ENCODE measurements at places on chromosomes 13 and 19. TPM values are rescaled to one million over a fixed set of nuclear protein-coding genes. Genes with fewer than 3 reads are reported as not detected.

SULT2A1 gene
- polyA plus RNA-seq, result not detected

LDLR gene
- polyA plus RNA-seq, result 28.1 TPM

- H3K36me3 ChIP-seq, result no peaks in the 10 kb centered on the region
- H3K4me3 ChIP-seq, result no peak overlapping the region
- peaks cover 2% of the 10 kb centered on the region for H3K27me3 ChIP-seq
- H3K4me1 ChIP-seq, result no peaks in the 10 kb centered on the region
- no peak overlapping the region for H3K27ac ChIP-seq
These were observed 330.2 kb downstream of the MZT1 start for GRCh38 chr13:72397265-72397664.

MLNR gene
- polyA plus RNA-seq, result not detected

CYP2S1 gene
- 1.4 TPM for polyA plus RNA-seq

GRCh38 chr13:110201114-110201513 is 105.8 kb downstream of the COL4A1 start:
- H3K4me3 ChIP-seq, result no peak overlapping the region
- H3K4me1 ChIP-seq, result no peaks in the 10 kb centered on the region
- DNase-seq, result no peak
- H3K27me3 ChIP-seq, result peaks cover 2% of the 10 kb centered on the region
- no peak overlapping the region for H3K27ac ChIP-seq

- no peaks in the 10 kb centered on the region for H3K36me3 ChIP-seq
- peaks cover 6% of the 10 kb centered on the region for H3K4me1 ChIP-seq
- H3K27ac ChIP-seq, result no peak overlapping the region
- peaks cover 13% of the 10 kb centered on the region for H3K27me3 ChIP-seq
- no peak for DNase-seq
- peak overlapping the region; percentile 85 for H3K4me3 ChIP-seq
These were observed 572 bp downstream of the UGGT2 start for GRCh38 chr13:96052656-96053002.

DNA sequence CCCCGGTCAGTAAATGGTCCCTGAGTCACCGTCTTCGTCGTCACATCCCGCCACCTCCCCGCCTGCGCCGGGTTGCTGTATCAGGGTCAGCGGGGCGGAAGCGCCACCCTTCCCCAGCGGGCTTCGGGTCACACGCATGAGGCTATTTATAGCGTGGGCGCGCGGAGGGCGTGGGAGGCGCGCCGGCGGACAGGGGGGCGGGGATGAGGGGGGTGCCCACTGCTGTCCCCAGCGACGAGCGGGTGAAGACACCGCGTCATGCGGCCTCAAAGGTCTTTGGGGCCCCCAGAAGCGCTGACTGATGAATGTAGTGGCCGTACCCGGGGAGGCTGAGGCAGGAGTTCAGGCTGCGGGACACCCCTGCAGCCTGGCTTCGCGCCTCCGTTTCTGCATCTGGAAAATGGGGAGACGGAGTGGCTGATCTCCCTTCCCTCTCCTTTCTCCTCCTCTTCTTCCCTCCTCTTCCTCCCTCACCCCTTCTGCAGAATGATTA is 7.9 kb downstream of the UNC13A start:
- peak overlapping the region; percentile 80 for H3K4me3 ChIP-seq
- no peaks in the 10 kb centered on the region for H3K36me3 ChIP-seq
- H3K4me1 ChIP-seq, result peaks cover 23% of the 10 kb centered on the region
- H3K27ac ChIP-seq, result peak overlapping the region; percentile 68

DNA sequence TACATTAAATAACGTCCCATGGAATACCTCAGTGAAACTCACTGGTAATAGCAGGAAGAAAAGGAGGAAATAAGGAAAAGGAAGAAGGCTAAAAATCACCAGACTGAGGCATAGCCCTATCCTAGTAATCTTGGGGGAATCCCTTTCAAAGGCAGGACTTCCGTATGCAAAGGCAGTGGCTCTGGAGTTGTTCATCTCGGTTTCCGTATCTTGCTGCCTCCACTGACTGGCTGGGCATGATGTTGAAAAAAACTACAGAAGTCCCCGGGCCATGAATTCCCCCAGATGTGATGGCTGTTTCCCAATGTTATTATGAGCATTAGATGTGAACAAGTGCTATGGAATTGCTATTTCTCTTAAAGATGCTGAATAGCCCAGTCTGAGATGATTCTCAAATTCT is 5.5 kb downstream of the FPR2 start:
- H3K36me3 ChIP-seq, result no peaks in the 10 kb centered on the region
- H3K4me1 ChIP-seq, result no peaks in the 10 kb centered on the region
- H3K27ac ChIP-seq, result no peak overlapping the region
- H3K4me3 ChIP-seq, result no peak overlapping the region
- H3K27me3 ChIP-seq, result peaks cover 3% of the 10 kb centered on the region
- DNase-seq, result no peak

GRCh38 chr13:43669964-43670363 is 116.8 kb downstream of the ENOX1 start:
- no peak overlapping the region for H3K27ac ChIP-seq
- no peaks in the 10 kb centered on the region for H3K36me3 ChIP-seq
- DNase-seq, result no peak
- H3K27me3 ChIP-seq, result peaks cover 1% of the 10 kb centered on the region
- H3K4me3 ChIP-seq, result no peak overlapping the region

DNA sequence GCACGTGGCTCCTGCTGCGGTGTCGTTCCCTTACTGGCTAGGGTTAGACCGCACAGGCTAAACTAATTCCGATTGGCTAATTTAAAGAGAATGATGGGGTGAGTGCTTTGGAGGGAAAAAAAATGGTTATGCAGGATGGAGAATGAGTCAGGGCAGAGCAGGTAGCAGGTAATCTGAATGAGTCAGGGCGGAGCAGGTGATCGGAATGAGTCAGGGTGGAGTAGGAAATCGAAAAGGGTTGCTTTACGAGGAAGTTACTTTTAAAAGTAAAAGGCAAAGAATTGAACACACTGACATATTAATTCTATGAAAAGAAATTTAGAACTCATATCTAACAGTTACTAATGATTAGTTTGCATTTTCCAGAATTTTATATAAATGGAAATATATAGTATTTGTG is 335.5 kb downstream of the FOXO1 start:
- H3K4me1 ChIP-seq, result no peaks in the 10 kb centered on the region
- no peak overlapping the region for H3K27ac ChIP-seq
- H3K36me3 ChIP-seq, result no peaks in the 10 kb centered on the region
- peaks cover 11% of the 10 kb centered on the region for H3K27me3 ChIP-seq

GRCh38 chr19:30225676-30226463 is 146.3 kb upstream of the ZNF536 start:
- no peak overlapping the region for H3K27ac ChIP-seq
- DNase-seq, result no peak
- H3K4me1 ChIP-seq, result peaks cover 31% of the 10 kb centered on the region
- no peaks in the 10 kb centered on the region for H3K36me3 ChIP-seq

GRCh38 chr13:67224148-67224846 is 5.8 kb downstream of the PCDH9 start:
- peaks cover 9% of the 10 kb centered on the region for H3K4me1 ChIP-seq
- peak overlapping the region; percentile 29 for H3K27ac ChIP-seq
- DNase-seq, result peak; percentile 44
- H3K36me3 ChIP-seq, result no peaks in the 10 kb centered on the region

DNA sequence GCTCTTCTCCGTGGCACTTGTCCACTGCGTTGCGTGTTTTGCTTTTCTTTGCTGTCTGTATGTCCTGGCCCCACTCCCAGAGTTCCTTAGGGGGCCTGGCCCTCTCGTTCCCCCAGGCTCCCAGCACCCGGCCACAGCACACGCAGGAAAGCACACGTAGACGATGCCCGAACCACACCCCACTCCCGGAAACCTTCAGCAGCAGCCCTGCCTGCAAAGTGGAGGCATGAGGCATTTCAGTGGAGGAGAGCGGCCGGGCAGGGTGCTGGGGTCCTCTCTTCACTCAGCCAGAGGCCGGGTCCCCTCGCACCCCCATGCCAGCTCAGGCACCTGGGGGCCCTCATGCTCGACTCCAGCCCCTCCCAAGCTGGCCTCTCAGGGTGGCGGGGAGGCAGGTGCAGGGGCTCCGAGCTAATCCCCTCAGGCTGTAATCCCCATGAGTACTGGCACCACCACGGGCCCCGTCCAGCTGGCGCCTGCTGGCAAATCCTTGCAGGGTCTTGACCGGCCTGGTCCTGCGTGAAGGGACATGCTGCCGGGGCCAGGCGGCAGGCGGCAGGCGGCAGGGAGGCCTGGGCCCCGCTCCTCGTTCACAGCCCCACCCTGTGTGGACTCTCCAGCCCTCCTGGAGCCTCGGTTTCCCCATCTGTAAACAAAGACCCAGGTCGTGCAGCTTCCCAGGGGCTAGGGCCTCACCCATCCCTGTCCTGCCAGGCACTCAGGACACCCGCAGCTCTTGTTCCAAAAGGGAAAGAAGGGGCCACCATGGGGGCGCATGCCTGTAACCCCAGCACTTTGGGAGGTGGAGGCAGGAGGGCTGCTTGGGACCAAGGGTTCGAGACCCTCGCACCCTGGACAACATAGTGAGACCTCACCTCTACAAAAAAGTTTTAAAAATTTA is 7.0 kb downstream of the PIP5K1C start:
- H3K4me3 ChIP-seq, result no peak overlapping the region
- peak overlapping the region; percentile 18 for H3K27ac ChIP-seq
- no peaks in the 10 kb centered on the region for H3K27me3 ChIP-seq
- peaks cover 3% of the 10 kb centered on the region for H3K36me3 ChIP-seq
- DNase-seq, result no peak
- peaks cover 38% of the 10 kb centered on the region for H3K4me1 ChIP-seq

DNA sequence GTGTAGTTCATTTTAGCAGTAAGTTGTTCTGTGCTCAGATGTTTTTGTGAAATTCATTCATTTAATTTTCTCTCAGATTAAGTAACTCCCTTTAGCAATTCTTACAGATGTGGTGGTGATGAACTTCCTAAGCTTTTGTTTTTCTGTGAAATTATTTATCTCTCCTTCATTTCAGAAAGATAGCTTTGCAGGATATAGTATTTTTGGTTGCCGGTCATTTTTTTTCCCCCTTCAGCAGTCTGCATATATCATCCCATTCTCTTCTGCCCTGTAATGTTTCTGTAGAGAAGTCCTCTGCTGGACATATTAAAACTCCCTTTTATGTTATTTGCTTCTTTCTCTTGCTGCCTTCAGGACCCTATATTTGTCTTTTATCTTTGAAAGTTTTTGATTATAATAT is 470.2 kb downstream of the PCDH9 start:
- no peaks in the 10 kb centered on the region for H3K27me3 ChIP-seq
- no peak overlapping the region for H3K4me3 ChIP-seq
- peaks cover 5% of the 10 kb centered on the region for H3K36me3 ChIP-seq
- no peak overlapping the region for H3K27ac ChIP-seq

CEACAM7 gene
- polyA plus RNA-seq, result not detected

DNA sequence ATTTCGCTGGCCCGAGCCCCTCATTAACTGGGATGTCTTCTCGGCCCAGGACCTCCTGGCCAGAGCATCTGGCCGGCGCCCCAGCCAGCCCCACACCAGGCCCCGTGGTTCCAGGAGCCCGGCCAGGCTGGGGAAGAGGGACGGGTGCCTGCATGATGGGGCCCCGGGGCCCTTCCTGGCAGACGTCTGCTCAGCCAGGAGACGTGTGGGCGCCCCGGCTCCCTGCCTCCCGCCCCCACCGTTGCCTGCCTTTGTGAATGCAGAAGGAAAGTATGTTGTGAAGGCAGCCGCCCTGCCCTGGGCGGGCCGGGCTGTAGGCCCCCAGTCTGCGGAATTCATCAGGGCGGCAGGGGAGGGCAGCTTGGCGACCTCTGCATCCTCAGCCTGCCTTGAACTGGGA is 4.4 kb upstream of the COMP start:
- H3K27ac ChIP-seq, result no peak overlapping the region
- peaks cover 13% of the 10 kb centered on the region for H3K27me3 ChIP-seq
- DNase-seq, result no peak
- H3K4me3 ChIP-seq, result no peak overlapping the region
- peaks cover 3% of the 10 kb centered on the region for H3K4me1 ChIP-seq

GRCh38 chr19:14035706-14036105 is 4.1 kb downstream of the IL27RA start:
- DNase-seq, result no peak
- no peak overlapping the region for H3K27ac ChIP-seq
- peaks cover 29% of the 10 kb centered on the region for H3K4me1 ChIP-seq
- peaks cover 11% of the 10 kb centered on the region for H3K36me3 ChIP-seq

DNA sequence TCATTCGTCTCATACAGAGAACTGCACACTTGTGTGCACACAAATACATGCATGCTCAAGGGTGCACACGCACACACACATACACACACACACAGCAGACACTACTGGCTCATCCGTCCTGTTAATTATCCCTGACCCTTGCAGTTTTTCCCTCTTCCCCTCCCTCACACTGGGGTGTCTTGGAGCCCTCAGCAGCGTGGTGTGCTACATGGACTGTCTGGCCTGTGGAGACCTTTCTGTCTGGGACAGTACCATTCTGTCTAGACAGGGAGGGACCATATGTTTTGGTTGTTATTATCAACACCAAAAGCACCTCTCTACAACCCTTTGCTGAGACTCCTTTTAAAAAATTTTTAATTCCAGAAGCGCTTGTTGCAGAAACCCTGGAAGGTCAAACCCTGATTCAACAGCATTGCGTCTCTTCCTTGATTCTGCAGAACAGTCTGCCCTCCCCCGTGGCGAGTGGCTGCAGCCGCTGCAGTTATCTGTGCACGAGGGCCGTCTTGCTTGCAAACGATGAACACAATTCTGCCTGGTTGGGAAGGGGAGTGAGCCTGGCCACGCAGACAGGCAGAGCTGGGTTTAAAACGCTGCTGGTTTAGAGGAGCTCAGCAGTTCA is 374.0 kb downstream of the IRS2 start:
- no peaks in the 10 kb centered on the region for H3K27me3 ChIP-seq
- H3K4me1 ChIP-seq, result no peaks in the 10 kb centered on the region
- no peak overlapping the region for H3K27ac ChIP-seq
- no peaks in the 10 kb centered on the region for H3K36me3 ChIP-seq
- no peak for DNase-seq
- H3K4me3 ChIP-seq, result no peak overlapping the region

C1QTNF9 gene
- polyA plus RNA-seq, result not detected

- H3K27ac ChIP-seq, result peak overlapping the region; percentile 92
- DNase-seq, result peak; percentile 81
- peak overlapping the region; percentile 72 for H3K4me3 ChIP-seq
- peaks cover 9% of the 10 kb centered on the region for H3K27me3 ChIP-seq
These were observed 31.4 kb downstream of the CERS4 start for GRCh38 chr19:8240274-8241229.

DNA sequence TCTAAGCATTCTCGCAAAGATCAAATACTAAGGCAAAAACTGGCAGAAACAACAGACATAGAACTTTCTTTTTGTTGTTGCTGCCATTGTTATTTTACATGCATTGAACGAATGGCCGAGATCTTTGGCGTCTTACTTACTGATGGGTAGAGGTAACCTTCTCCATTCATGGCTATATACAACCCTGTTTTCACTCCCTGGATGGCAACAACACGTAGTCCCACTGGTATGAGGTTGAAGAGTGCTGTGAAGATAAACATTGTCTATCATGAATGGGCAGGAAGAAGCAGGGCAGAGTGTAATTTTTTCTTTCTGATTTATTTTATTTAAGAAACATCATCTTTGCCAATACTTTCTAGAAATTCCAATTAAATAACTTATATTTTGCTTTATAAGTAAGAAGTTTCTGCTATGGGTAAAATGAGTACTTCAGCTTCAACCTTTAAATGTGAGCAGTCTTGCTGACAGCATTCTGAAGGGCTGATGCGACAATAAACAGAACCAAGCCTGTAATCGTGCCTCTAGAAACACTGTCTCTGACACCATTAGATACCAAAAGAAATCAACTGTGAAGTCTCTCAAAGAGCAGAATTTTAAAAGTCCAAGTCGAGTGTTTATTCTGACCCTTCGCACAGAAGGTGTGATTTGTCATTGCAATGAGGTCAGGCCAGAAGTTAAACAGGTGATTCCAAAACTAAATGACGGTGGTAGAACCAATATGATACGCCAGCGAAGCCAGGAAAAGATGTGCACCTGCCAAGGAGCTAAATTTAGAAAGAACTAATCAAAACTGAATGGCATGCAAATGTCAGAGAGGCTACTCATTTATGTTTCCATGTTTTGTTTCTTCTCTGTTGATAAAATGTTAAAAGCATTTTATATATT is 416.4 kb downstream of the ITGBL1 start:
- H3K27me3 ChIP-seq, result peaks cover 3% of the 10 kb centered on the region
- H3K4me1 ChIP-seq, result no peaks in the 10 kb centered on the region
- no peak overlapping the region for H3K4me3 ChIP-seq
- no peaks in the 10 kb centered on the region for H3K36me3 ChIP-seq
- DNase-seq, result no peak

DCLK1 gene
- not detected for polyA plus RNA-seq

All from immature natural killer cell (primary cell).